A549 treated with CORT108297 at 1 μM for 4 hours (cell line): ENCODE measurements at places on chromosomes 12 and 14. TPM values are rescaled to one million over a fixed set of nuclear protein-coding genes. Genes with fewer than 3 reads are reported as not detected.

The ERP27 gene
- 0.03 TPM in 1 of 5 replicates, not detected in the others for total RNA-seq

The CLEC6A gene
- not detected in 5 replicates for total RNA-seq

The CSAD gene
- total RNA-seq, result 4.0 to 6.4 TPM (median 6.1 TPM) in 5 replicates

The GALNT16 gene
- 2.4 to 3.8 TPM (median 3.5 TPM) in 5 replicates for total RNA-seq
